Adipose tissue (tissue), 3 donors: ENCODE measurements at places on chromosomes 7 and 10. TPM values are rescaled to one million over a fixed set of nuclear protein-coding genes. Genes with fewer than 3 reads are reported as not detected.

GDF2 gene
- not detected for polyA plus RNA-seq

UNCX gene
- not detected for polyA plus RNA-seq

RADIL gene
- polyA plus RNA-seq, result 6.2 TPM

RPS24 gene
- polyA plus RNA-seq, result 3,159 TPM

GBX1 gene
- not detected for polyA plus RNA-seq

DUSP5 gene
- 23.5 TPM for polyA plus RNA-seq

SPDYE2 gene
- not detected for polyA plus RNA-seq

INA gene
- not detected for polyA plus RNA-seq

SH2D4B gene
- not detected for polyA plus RNA-seq

MKX gene
- 0.15 TPM for polyA plus RNA-seq

SOSTDC1 gene
- polyA plus RNA-seq, result 0.15 TPM

FEZF1 gene
- polyA plus RNA-seq, result not detected

PFKFB3 gene
- 594 TPM for polyA plus RNA-seq

GHRHR gene
- not detected for polyA plus RNA-seq

GSTO2 gene
- polyA plus RNA-seq, result 14.9 TPM

ABHD11 gene
- 15.0 TPM for polyA plus RNA-seq

OR6V1 gene
- polyA plus RNA-seq, result not detected

ZNF783 gene
- 8.6 TPM for polyA plus RNA-seq

EPC1 gene
- polyA plus RNA-seq, result 8.9 TPM

PTPRZ1 gene
- polyA plus RNA-seq, result 0.76 TPM

LRMDA gene
- 20.6 TPM for polyA plus RNA-seq

PDSS1 gene
- 5.7 TPM for polyA plus RNA-seq

SPDYE8 gene
- not detected for polyA plus RNA-seq

TRIM74 gene
- polyA plus RNA-seq, result not detected

C10orf62 gene
- polyA plus RNA-seq, result 0.10 TPM

GRM3 gene
- polyA plus RNA-seq, result 0.03 TPM

NOBOX gene
- polyA plus RNA-seq, result not detected

IFIT1B gene
- polyA plus RNA-seq, result not detected

CYP3A7 gene
- not detected for polyA plus RNA-seq

CTNNA3 gene
- polyA plus RNA-seq, result 0.09 TPM

INMT gene
- 4.8 TPM for polyA plus RNA-seq
